Fibroblast of gingiva (primary cell): ENCODE measurements at places on chromosomes 7 and 10.

GRCh38 chr7:67100956-67101361, 104.3 kb downstream of the TYW1 start:
- no peak for DNase-seq

DNA sequence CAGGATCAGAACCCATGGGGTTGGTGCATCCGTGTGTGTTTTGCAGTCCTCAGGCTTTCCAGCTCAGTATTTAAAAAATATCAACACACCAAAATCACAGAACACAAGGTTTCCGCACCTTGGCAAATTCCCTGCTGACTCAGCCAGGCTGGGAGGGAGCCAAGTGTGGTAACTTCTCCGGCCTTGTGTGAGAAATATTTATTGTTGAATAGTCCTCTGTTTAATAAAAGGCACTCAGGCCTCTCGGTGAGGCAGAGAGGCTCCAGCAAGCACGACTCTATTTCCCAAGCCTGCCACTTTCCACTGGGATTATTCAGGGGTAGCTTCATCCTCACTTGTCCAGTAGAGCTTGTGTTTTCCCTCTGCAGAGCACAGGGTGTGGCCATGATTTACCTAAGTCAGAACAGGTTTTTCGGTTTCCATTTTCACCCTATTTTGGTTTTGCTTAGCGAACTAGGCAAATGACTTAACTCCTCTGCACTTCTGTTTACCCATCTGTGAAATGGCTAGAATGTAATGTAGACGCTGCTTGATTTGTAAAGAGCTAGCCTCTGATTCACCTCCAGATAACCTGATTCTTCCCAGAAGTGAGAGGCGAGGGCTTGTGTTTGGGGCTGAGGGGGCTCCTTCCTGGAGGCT, 13.0 kb upstream of the CHST15 start:
- peak; percentile 84 for DNase-seq

DNA sequence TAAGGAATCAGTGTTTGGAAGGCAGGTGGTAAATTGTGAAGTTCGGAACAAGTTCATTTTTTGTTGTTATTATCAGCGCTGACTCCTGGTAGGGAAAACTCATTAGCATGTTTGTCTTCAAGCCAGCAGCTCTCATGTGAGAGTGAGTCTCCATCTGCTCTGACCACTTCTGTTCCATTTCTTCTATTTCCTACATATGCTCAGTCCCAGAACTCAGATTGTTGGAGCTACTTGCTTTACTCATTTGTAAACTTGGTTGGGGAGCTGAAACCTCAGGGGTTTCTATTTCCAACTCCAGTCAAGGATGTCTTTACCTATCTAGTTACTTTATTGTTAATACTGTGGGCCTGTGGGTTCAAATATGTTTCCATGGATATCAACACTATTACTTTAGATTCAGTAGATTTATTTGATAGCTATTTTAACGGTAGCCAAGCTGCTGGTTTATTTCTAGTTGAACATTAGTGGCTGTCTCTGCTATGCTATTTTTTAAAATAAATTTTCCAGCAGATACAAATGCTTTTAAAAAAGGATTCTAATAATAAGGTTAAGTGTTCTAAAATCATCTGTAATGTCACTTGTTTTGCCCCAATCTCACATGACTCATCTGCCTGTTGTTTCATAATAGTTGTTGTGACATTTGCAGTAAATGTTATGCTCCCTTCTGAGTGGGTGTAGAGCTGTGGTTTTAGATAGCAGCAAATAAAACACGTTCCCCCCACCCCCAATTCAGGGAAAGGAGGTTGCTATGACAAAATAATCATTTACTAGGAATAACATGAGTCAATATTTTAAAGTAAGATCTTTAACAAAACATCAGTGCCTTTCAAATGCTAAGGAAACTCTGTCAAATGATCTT, 143.3 kb downstream of the HDAC9 start:
- peak; percentile 72 for DNase-seq

- DNase-seq, result peak; percentile 82
Observed at GRCh38 chr7:106165337-106165736, 53.2 kb upstream of the SYPL1 start.

DNA sequence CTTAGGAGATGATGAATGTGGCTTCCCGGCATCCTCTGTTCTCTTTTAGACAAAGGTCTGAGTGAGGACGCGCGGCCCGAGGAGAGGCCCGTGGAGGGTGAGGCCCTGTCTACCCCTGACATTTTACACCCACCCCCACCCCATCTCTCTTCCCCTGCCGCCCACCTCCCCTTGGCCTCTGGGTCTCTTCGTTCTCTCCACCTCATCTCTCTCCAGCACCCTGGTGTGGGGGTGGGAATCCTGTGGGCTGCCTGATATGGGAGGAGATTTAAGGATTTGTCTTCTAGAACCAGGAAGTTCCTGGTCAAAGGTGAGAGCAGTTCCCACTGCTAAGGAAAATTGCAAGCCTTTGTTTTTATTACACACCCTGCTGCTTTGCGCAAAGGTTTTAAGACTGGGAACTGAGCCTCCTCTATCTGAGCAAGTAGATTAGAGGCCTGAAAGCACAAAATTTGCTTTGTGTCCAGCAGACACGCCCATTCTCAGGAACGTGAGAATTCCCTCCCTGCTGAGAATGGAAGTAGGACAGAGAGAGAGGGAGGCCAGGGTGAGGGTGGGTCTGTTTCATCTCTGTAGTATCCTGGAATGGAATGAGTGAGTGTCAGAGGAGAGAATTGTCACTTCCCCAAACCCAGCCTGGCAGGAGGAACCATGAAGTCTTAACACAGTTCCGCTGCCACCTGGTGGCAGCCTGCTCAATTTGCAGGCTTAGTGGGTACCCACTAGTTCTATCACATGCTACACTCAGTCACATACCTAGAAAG, 91.2 kb downstream of the GTF2IRD1 start:
- peak; percentile 29 for DNase-seq

GRCh38 chr10:60140651-60141632, 234.6 kb upstream of the CCDC6 start:
- no peak for DNase-seq

- no peak for DNase-seq
Observed at GRCh38 chr10:44994752-44995530, 5.8 kb upstream of the ZNF22 start.

- DNase-seq, result no peak
Observed at GRCh38 chr10:51048792-51049191, 25.5 kb upstream of the PRKG1 start.

DNA sequence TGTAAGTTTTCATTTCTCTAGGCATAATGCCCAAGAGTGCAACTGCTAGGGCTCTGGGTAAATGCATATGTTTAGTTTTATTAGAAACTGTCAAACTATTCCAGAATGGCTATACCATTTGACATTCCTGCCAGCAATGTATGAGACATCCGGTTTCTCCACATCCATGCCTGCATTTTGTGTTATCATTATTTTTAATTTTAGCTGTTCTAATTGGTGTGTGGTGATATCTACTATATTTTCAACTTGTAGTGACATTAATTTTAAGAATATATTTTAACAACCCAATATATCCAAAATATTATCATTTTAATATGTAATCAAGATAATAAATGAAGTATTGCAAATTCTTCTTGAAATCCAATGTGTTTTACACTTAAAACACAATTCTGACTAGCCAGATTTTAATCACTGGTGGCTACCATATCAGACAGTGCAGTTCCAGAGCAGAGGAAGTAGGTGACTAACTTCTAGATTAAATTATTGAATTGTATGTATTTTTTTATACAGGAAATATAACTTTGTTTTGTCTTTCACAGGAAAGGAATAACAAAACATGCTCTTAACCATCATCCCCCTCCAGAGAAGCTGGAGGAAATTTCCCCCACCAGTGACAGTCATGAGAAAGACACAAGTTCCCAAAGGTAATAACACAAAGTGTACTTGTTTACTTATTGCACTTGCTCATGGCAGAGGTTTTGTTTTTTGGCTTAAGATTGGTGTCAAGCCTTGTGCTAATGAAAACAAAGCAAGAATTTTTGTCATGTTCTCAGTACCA, 6.4 kb downstream of the FAM149B1 start:
- no peak for DNase-seq

DNA sequence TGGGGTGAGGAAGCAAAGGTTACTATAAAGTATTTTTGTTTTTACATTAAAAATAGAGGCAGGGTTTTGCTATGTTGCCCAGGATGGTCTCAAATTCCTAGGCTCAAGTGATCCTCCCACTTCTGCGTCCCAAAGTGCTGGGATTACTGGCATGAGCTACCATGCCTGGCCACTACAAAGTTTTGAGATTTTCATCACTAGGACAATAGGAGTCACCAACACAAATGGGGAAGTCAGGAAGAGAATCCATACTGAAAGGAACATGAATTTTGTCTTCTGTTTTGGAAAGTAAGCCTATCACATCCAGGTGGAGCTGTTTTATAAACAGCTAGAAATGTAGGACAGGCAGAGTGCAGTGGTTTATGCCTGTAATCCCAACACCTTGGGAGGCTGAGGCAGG, 20.0 kb upstream of the CAPZA2 start:
- no peak for DNase-seq

DNA sequence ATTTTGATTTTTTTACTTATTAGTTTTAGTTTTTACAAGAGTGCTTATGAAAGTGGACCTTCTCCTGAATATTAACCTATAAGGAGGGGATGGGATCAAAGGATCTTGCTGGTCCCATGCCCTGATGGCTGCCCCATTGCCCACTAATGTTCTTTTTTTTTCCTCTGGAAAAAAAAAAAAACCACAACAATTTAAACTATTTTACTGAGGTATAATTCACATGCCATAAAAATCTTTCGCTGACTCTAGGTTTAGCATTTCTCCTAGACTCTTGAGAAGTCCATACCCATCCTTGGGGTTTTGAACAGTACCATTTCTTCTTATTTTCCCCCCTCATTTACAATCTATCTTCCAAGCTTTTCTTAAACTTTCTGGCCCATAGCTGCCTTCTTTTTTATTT, 481.8 kb downstream of the TFEC start:
- DNase-seq, result no peak

GRCh38 chr10:22244001-22244400, 26.2 kb upstream of the EBLN1 start:
- DNase-seq, result no peak

GRCh38 chr7:140242057-140243031, 65.6 kb upstream of the KDM7A start:
- no peak for DNase-seq

GRCh38 chr7:13057462-13058200, 370.2 kb downstream of the ARL4A start:
- no peak for DNase-seq

DNA sequence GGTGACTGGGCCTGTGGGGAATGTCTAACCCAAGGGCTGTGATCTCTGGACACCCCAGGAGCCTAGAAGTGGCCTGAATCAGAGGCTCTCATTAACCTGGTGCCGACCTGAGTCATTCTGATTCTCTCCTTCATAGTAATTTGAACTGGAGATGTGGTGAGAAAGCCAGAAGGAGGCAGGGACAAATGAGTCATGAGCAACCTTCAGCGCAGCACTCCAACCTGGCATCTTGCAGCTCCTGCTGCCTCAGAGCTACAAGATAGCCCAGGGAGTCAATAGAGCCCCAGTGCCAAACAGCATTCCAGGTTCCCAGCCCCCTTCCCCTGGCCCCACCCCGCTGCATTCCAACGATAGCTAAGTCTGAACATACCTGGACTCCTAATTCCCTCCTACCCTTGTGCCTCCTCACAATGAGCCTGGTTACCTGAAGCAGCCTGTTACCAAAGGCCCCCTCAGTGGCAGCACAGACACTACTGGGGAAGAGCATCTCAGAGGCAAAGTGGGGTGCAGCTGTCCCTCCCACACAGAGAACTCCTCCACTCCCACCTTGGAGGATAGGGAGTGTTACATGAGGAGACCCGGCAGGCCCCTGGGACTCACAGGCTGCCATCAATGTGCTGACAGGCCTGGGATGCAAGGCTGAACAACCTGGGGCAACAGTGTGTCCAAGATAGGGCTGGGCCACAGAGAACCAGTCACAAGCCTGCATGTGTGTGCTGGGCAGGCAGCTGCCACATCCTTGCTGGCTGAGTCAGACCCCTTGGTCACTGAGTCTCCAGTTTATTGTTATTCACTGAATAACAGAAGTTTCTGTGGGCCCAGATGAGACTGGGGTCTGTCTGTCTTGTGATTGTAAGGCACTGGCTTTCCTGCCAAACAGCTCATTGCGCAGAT, 76.8 kb upstream of the LEP start:
- DNase-seq, result no peak

DNA sequence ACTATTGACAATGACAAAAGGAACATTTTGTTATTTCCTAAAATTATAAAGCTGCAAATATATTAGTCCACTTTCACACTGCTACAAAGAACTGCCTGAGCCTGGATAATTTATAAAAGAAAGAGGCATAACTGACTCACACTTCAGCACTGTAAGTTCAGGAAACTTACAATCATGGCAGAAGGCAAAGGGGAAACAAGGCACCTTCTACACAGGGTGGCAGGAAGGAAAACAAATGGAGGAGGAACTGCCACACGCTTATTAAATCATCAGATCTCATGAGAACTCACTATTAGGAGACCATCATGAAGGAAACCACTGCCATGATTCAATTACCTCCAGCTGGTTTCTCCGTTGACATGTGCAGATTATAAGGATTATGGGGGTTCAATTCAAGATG, 203.1 kb downstream of the TPK1 start:
- no peak for DNase-seq

DNA sequence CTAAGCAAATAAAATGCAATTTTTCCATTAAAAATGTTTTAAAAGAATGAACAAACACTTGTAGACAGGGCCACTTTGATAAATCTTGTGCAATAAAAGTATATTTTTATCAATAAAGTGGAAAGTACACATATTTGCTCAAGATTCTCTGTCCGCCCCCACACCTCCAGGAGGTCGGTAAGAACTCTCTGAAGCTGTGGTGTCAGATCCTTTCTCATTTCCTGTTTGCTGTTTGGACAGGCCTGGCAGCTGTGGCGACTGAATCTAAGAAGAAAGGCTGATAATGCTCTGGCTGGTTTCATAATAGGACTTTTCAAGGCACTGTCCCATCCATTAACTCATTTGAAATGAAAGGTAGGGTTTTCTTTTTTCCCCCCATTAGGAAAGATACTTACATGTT, 15.3 kb upstream of the ASB4 start:
- DNase-seq, result no peak

DNA sequence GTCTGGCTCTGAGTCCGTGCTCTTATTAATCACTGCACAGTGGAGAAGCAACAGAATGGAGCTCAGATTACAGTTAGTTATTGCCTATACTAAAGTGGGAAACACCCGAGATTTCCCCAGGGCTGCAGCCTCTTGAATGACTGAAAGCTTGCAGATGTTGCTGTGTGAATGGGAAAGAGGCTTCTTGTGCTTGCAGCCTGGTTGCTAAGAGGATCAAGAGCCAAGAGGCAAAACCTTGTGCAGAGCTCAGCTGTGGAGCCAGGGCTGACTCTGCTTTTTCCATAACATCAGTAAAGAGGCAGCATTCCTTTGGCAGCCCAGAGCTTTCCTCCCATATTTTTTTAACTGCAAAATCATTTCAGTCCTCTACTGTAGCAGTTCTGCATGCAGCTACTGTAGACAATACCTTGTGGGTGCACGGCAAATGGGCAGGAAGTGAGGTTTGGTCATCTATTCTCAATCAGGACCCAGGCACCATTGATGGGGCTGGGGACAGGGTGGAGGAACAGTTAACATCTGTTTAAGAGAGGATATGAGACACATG, 86.5 kb downstream of the RALA start:
- peak; percentile 94 for DNase-seq
